ENCODE measurements at places on chromosomes 6 and 20. TPM values are rescaled to one million over a fixed set of nuclear protein-coding genes. Genes with fewer than 3 reads are reported as not detected.

PRND gene
- 0.14 TPM for total RNA-seq

FAXC gene
- 0.55 TPM for total RNA-seq

ZSCAN12 gene
- total RNA-seq = 5.4 TPM

CTCFL gene
- total RNA-seq = not detected

GMPR gene
- 9.7 TPM for total RNA-seq

TFAP2B gene
- not detected for total RNA-seq

LST1 gene
- not detected for total RNA-seq

AKAP12 gene
- total RNA-seq = 67.4 TPM

TUBB2B gene
- total RNA-seq = 2.4 TPM

B3GALT4 gene
- total RNA-seq = 8.8 TPM

OR12D3 gene
- not detected for total RNA-seq

WFDC5 gene
- total RNA-seq = not detected

TLDC2 gene
- total RNA-seq = 0.14 TPM

PRL gene
- total RNA-seq = not detected

STX11 gene
- total RNA-seq = 0.55 TPM

HFE gene
- total RNA-seq = 13.7 TPM

BPIFB4 gene
- not detected for total RNA-seq

CPXM1 gene
- 0.71 TPM for total RNA-seq

BHLHE23 gene
- total RNA-seq = not detected

HECA gene
- 10.0 TPM for total RNA-seq

CNR1 gene
- total RNA-seq = not detected

DEFB124 gene
- not detected for total RNA-seq

C20orf173 gene
- not detected for total RNA-seq

BPIFB1 gene
- total RNA-seq = not detected

RAET1L gene
- total RNA-seq = not detected

MCM8 gene
- total RNA-seq = 2.3 TPM

VTA1 gene
- 24.9 TPM for total RNA-seq

DLL1 gene
- 0.46 TPM for total RNA-seq

EYS gene
- 0.28 TPM for total RNA-seq

TNFRSF6B gene
- total RNA-seq = 0.65 TPM

SSTR4 gene
- total RNA-seq = not detected

SERAC1 gene
- total RNA-seq = 10.6 TPM

NNAT gene
- total RNA-seq = 0.14 TPM

RIMS1 gene
- 0.28 TPM for total RNA-seq

LAMA4 gene
- 421 TPM for total RNA-seq

ZSCAN23 gene
- 4.4 TPM for total RNA-seq
